ENCODE measurements at places on chromosomes 1 and 21. TPM values are rescaled to one million over a fixed set of nuclear protein-coding genes. Genes with fewer than 3 reads are reported as not detected.

DNA sequence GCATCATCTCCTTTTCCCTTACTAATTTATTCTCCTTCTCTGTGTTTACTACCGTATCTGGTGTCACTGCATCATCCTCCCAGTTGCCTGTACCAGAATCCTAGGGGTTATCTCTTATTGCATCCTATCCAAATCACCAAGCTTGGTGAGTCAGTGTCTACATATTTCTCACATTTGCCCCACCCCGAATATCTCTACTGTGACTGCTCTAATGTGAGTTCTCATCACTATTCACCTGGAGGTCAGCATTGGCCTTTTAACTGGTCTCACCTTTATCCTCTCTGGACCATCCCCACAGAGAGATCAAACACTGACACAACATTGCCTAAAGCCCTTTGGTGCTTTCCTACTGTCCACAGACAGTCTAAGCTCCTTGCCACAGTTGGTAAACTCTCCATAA lies 45.7 kb upstream of the ZNF648 start:
- DNase-seq, result no peak

The FMO2 gene
- total RNA-seq, result not detected

The RSPO1 gene
- total RNA-seq, result not detected

DNA sequence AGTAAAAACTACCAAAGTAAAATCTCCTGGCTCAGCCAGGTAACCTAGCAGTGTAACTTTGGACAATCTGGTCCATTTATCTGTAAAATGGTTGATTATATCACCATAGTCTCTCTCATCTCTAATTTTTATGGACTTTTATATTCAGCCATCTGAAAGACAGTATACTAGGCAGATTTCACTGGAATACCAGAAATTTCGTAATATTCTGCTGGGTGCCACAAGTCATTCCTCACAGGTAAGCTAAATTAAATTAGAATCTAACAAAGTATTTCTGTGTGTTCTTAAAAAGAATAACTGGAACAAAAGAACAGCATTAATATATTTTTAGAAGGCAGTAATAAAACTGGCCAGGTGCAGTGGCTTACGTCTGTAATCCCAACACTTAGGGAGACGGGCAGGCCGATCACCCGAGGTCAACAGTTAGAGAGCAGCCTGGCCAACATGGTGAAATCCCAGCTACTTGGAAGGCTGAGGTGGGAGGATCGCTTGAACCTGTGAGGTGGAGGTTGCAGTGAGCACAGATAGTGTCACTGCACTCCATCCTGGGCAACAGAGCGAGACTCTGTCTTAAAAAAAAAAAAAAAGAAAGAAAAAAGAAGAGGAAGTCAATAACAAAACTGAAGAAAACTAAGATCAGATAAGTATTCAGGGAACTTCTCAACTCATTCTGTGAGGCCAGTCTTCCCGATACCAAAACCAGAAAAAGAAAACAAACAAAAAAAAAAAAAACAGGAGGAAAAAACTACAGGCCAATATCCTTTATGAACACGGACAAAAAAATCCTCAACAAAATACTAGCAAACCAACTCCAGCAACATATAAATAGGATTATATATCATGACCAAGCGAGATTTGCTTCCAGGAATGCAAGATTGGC lies 35.9 kb downstream of the PIK3R3 start:
- DNase-seq, result no peak

GRCh38 chr1:6960291-6960811 lies 175.1 kb downstream of the CAMTA1 start:
- DNase-seq, result peak; percentile 36

- no peak for DNase-seq
Measured at GRCh38 chr1:29408831-29409605, 172.7 kb downstream of the PTPRU start.

- no peak for DNase-seq
Measured at GRCh38 chr1:244099258-244099930, 48.3 kb downstream of the ZBTB18 start.

GRCh38 chr1:53561503-53562105 lies 102.4 kb downstream of the DMRTB1 start:
- DNase-seq, result no peak

The ADGRL2 gene
- 40.0 TPM for total RNA-seq

- DNase-seq, result peak; percentile 38
Measured at GRCh38 chr21:45074818-45075595, 627 bp downstream of the ADARB1 start.

GRCh38 chr1:202203238-202204039 lies 9.8 kb downstream of the LGR6 start:
- no peak for DNase-seq

GRCh38 chr1:115867216-115867615 lies 26.3 kb upstream of the NHLH2 start:
- no peak for DNase-seq

DNA sequence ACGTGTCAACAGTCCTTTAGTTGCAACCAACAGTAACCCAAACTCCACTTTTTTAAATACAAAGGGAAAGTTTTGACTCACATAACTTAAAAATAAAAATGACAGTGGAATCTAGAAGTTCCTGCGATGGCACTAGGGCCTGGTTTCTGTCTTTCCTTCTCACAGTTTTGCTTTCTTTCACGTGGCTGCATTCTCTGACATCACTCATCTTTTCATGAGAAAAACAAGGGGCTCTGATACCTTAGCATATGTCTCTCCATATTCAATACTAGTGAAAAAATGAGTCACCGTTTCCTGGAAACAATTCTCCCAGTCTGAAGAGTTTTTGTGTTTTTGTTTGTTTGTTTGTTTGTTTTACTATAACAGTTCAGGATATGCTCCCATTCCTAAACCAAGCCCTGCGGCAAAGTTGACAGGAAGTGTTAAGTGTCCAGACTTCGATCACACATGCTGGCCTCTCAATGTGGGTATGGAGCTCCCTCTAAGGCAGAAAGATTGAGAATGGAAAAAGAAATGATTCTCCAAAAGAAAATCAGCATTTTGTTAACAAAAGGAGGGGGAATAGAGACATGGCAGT lies 483.3 kb downstream of the TTLL7 start:
- DNase-seq, result no peak
